Activated T-helper 1 cell treated with Interleukin-2 at 50 U/mL for 16 hours (primary cell): ENCODE measurements at places on chromosomes 6 and 20.

GRCh38 chr20:47999166-47999565 is 213.9 kb upstream of the SULF2 start:
- DNase-seq = no peak

GRCh38 chr6:35038076-35038475 is 103.1 kb downstream of the TCP11 start:
- no peak for DNase-seq

GRCh38 chr6:53960311-53960710 is 150.9 kb upstream of the MLIP start:
- DNase-seq = no peak

GRCh38 chr20:53872561-53873229 is 197.7 kb downstream of the BCAS1 start:
- DNase-seq = peak; percentile 26

DNA sequence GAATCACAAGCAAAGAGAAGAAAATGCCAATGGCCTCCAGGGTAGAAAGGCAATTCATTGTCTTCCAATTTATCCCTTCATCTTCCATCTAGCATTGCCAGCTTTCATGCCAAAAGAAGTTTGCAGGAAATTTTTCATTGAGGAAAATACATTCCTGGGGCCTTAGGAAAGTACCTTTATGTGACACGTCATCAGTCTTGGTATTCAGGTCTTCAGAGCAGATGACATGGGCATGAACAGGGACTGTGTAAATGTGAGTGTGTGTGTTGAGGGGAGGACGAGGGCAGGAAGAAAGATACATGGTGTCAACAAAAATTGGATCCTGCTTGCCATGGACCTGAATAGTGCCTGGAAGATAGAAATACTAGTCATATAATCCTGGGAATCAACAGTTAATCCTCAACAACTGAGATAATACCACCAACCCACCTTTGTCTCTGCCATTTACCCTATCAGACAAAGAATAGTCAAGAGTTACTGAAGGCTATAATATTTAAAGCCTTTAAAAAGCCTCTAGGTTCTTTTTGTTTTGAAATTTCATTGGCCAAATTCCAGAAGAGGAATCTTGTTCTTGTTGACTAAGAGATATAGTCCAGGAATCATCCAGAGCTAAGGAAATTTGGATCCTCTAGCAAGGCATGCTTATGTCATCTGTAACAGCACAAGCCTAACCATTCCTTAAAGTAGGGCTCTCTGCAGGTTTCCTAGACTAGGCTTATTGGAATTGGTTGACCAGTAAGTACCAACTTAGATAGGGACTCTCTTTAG is 405.8 kb upstream of the SASH1 start:
- DNase-seq = no peak
